Muscle of back (tissue), 13 donors: ENCODE measurements at places on chromosomes 3 and 15. TPM values are rescaled to one million over a fixed set of nuclear protein-coding genes. Genes with fewer than 3 reads are reported as not detected.

ZNF385D gene
- 26.4 TPM for polyA plus RNA-seq

LRRIQ4 gene
- polyA plus RNA-seq = 0.08 TPM

CACNA1D gene
- polyA plus RNA-seq = 1.8 TPM

C3orf20 gene
- polyA plus RNA-seq = 0.12 TPM

TRIM42 gene
- not detected for polyA plus RNA-seq

- DNase-seq = no peak
Observed at GRCh38 chr15:71191296-71191695, 76.0 kb downstream of the THSD4 start.

- DNase-seq = no peak
Observed at GRCh38 chr3:187162265-187162953, 23.1 kb upstream of the RPL39L start.

GRCh38 chr3:55964491-55964985 lies 477.4 kb upstream of the WNT5A start:
- no peak for DNase-seq
